ENCODE measurements at places on chromosomes 12 and 14. TPM values are rescaled to one million over a fixed set of nuclear protein-coding genes. Genes with fewer than 3 reads are reported as not detected.
A peak's percentile ranks its signal among the peaks of the same experiment; 100 is the strongest.

GRCh38 chr12:55708695-55709233, 1.1 kb upstream of the ITGA7 start:
- H3K4me3 ChIP-seq, result peak overlapping the region; percentile 7
- peaks cover 21% of the 10 kb centered on the region for H3K4me1 ChIP-seq
- H3K27ac ChIP-seq, result no peak overlapping the region
- peaks cover 38% of the 10 kb centered on the region for H3K27me3 ChIP-seq

Gene P2RX2
- not detected for total RNA-seq

- H3K4me3 ChIP-seq, result no peak overlapping the region
- no peaks in the 10 kb centered on the region for H3K36me3 ChIP-seq
- H3K27me3 ChIP-seq, result no peaks in the 10 kb centered on the region
These were observed 179.6 kb downstream of the TMTC2 start for GRCh38 chr12:82866227-82866775.

GRCh38 chr12:120978296-120979219, at the start of gene HNF1A:
Gene HNF1A, plus strand, starts transcription at chr12:120978543. Its CDS starts 226 bp downstream, at chr12:120978769.
- H3K4me1 ChIP-seq, result no peaks in the 10 kb centered on the region
- H3K36me3 ChIP-seq, result no peaks in the 10 kb centered on the region
- no peak within 1 kb of the TSS for H3K27ac ChIP-seq
- no peak within 1 kb of the TSS for H3K4me3 ChIP-seq
- H3K27me3 ChIP-seq, result peaks cover under 1% of the 10 kb centered on the region

Gene ACACB
- 1.3 TPM for total RNA-seq

Data from MCF 10A (cell line).